ENCODE measurements at places on chromosomes 12 and 14.

DNA sequence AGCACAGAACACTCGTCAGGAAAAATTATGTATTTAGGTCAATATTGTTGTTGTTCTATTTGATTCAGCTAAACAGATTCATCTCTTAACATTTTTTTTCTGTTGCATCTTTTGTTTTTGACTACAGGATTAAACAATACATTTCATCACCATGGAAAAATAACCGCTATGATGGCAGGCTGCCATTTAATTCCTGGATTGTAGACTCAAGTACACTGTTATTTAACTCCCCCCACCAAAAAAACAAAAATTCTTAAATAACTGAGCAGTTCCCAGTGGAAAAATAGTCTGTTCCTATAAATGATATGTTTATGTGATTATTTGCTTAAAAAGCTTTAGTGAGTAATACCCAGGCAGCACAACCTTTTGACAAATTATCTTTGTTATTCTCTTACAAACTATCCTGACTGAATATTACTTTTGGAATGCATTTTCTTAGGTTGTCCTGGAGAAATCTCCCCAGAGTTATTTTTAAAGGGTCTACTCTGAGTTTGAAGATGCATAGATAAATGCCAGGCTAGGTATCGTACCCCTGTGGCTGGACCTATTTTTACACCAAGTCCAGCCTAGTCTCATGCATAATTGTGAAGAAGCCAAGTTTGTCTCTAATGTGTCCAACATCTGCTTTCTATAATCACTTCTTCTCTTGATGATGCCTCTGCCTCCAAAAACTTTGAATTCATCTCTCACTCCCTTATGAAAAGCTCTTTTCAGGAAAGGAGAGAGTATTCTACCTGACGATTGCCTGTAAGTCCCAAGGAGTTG, 3.7 kb downstream of the KERA start:
- no peak for DNase-seq

- no peak for DNase-seq
These were observed 13.9 kb downstream of the FBXL14 start for GRCh38 chr12:1580526-1580925.

DNA sequence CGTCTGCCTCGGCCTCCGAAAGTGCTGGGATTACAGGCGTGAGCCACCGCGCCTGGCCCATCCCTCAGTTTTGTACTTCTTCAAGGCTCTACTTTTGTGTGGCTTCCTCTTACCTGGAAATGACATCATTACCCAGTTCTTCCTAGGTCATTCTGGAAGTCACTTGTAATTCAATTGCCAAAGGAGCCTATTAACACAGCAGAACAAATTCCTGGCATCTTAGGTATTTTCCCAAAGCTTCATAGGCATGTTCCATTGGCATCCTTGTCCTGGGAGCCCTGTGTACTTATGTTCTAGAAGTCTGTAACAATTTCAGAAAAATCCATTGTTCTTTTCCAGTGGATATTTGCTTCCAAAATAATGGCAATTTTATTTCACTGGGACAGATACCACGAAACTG, 60.6 kb downstream of the DAAM1 start:
- DNase-seq, result no peak

DNA sequence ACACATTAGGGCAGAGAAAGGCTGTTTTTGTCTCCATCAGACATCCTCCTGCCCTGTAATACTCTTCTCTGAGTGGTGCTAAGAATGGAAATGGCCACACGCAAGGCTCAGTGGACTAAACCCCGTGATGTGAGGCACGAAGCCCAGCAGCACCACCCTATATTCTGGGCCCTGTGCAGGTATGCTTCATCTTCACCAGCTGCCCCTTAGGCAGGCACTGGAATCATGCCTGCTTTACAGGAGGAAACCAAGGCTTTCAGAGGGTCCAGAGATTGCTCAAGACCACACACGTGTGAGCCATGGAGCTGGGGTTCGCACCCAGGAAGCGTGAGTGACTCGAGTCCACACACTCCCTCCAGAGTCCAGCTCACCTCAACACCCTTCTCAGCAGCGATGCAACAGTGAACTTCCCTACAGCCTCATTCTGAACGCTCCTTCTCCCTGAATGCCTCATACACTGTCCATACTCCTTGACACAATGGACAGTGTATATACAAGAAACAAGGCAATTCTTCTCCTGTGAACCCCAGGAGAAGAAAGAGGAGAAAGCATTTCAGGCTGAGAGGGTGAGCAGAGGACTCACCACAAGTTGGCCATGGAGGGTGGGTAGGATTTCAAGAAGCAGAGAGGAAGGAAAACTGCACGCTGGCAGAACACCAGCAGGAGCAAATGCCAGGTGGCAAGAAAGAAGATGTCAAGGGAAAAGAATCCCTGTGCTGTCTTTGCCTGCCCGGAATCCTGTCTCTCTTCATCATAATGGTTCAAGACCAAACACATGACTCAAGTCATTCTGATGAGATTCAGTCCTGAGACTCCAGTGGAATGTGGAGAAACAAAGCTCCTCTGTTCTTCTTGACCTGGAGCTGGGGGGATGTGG, 39.1 kb downstream of the NT5DC3 start:
- DNase-seq, result no peak

- no peak for DNase-seq
These were observed 3.8 kb upstream of the TBX3 start for GRCh38 chr12:114687802-114688201.

GRCh38 chr12:1931642-1932041, 13.2 kb upstream of the CACNA2D4 start:
- no peak for DNase-seq

DNA sequence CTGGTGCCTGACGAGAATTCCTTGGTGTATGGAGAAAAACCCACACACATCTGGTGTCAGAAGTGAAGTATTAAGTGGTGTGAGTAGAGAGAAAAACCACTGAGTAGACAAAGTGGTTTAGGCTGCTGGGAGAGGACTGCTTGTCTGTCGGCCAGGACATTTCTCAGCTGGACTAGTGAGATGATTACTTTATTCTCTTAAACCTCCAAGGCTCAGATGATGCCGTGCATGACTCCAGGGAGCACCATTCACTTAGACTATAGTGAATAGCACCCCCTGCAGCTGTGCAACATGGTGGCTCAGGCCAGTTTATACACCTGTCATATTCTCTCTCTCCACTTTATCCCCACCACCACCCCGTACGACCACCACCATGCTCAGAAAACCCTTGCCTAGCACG, 28.5 kb upstream of the NFYB start:
- no peak for DNase-seq
